Activated CD8-positive, alpha-beta T cell treated with anti-CD3 and anti-CD28 coated beads, Interleukin-2, amount 10 ng/mL, durations not matched to agents 7 days and 5 days (primary cell): ENCODE measurements at places on chromosomes 11 and 22. TPM values are rescaled to one million over a fixed set of nuclear protein-coding genes. Genes with fewer than 3 reads are reported as not detected.
A peak's percentile ranks its signal among the peaks of the same experiment; 100 is the strongest.

- no peak overlapping the region for H3K4me3 ChIP-seq
- H3K4me1 ChIP-seq, result peaks cover 3% of the 10 kb centered on the region
- peaks cover 19% of the 10 kb centered on the region for H3K36me3 ChIP-seq
- H3K27me3 ChIP-seq, result no peaks in the 10 kb centered on the region
These were observed 96.9 kb upstream of the CTSC start for GRCh38 chr11:88434333-88434976.

- no peaks in the 10 kb centered on the region for H3K27me3 ChIP-seq
- H3K36me3 ChIP-seq, result no peaks in the 10 kb centered on the region
- H3K4me3 ChIP-seq, result no peak overlapping the region
- H3K27ac ChIP-seq, result no peak overlapping the region
- H3K4me1 ChIP-seq, result no peaks in the 10 kb centered on the region
- no peak for DNase-seq
These were observed 24.2 kb downstream of the MUC5AC start for GRCh38 chr11:1181853-1182535.

GRCh38 chr11:90536301-90536700, 313.5 kb upstream of the CHORDC1 start:
- no peaks in the 10 kb centered on the region for H3K4me1 ChIP-seq
- H3K36me3 ChIP-seq, result no peaks in the 10 kb centered on the region
- no peaks in the 10 kb centered on the region for H3K27me3 ChIP-seq
- no peak for DNase-seq
- H3K4me3 ChIP-seq, result no peak overlapping the region
- no peak overlapping the region for H3K27ac ChIP-seq

DNA sequence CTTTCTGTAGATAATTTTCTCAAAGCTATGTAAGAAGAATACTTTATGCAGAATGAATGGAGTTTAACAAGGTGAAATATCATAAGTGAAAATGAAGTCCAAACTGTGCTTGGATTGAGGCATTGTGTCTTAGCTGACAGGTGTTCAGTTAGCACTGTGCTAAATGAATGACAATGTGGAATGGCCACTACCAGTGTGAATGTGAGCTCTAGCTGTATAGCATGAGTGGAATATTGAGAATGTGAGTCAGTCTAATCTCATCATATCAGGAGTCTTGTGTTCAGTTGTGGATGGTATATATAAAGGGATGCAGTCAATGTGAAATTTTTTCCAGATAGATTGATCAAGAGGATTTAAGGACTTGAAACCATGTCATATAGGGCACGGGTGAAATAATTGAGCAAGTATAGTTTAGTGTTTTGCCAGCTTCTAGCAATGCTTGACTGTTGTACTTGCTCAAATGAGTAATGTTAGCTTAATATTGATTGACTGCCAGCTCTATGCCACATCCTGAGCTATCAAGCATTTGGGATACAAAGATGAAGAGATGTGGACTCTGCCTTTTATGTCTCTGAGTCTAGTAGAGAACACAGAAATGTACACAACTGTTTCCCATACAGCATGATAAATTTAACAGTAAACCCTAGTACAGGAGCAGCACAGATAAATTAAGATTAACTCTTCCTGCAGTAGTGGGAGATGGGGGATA, 10.6 kb upstream of the RAG2 start:
- no peak overlapping the region for H3K27ac ChIP-seq
- no peaks in the 10 kb centered on the region for H3K36me3 ChIP-seq
- DNase-seq, result no peak
- no peaks in the 10 kb centered on the region for H3K4me1 ChIP-seq

GRCh38 chr11:120554766-120555432, 43.4 kb downstream of the GRIK4 start:
- no peak overlapping the region for H3K4me3 ChIP-seq
- no peaks in the 10 kb centered on the region for H3K36me3 ChIP-seq
- peaks cover 9% of the 10 kb centered on the region for H3K27me3 ChIP-seq
- H3K27ac ChIP-seq, result no peak overlapping the region
- H3K4me1 ChIP-seq, result peaks cover 6% of the 10 kb centered on the region

DNA sequence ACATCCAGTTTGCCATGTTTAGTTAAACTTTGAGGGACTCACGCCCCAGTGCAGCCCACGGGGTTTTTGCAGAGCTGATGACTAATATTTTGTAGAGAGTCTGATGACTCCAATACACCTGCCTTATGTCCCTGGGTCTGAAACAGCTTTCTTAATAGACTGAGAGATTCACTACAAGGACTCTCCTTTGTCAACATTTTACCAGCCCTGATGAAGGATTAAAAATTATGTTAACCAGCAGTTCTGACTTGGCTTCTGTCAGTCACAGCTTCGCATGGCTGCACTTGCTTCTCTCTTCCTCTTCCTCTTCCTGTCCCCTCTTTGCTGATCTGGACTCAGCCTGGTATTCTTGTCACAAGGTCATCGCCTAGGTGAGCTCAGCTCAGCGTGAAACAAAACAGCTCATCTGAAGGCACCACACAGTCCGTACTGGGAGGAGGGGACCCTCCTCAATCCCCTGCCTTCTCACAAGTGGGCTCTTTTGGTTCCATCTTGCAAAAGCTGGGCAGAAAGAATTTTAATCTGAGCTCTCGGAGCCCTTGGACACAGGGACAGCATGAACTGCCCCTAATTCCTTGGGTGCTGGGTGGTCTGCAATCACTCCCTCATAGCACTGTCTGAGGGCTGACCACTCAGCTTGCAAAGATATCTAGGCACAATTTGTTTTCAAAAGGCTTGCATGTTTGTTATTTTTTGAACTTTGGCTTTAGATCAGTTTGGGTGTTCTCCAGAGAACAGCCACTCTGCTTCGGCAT, 38.1 kb upstream of the POU2AF1 start:
- peak; percentile 29 for DNase-seq
- peak overlapping the region; percentile 82 for H3K27ac ChIP-seq
- H3K36me3 ChIP-seq, result no peaks in the 10 kb centered on the region
- H3K27me3 ChIP-seq, result no peaks in the 10 kb centered on the region
- H3K4me1 ChIP-seq, result peaks cover 55% of the 10 kb centered on the region

DNA sequence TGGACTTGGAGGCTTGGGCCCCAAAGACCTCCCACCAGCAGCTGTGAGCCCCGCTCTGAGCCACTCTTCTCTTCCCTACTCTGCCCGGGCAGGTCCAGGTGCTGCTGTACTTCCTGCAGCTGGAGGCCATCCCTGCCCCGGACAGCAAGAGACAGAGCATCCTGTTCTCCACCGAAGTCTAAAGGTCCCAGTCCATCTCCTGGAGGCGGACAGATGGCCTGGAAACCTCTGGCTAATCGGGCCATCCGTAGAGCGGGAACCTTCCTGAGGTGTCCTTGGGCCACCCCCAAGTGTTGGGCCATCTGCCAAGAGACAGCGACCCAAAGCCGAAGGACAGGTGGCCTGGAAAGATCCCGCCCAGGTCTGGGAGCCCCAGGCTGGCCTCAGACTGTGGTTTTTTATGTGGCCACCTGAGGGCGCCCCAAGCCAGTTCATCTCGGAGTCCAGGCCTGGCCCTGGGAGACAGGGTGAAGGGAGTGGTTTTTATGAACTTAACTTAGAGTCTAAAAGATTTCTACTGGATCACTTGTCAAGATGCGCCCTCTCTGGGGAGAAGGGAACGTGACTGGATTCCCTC, 135.1 kb downstream of the BCR start:
- H3K4me3 ChIP-seq, result no peak overlapping the region
- peak overlapping the region; percentile 39 for H3K27ac ChIP-seq
- no peaks in the 10 kb centered on the region for H3K27me3 ChIP-seq
- peaks cover 8% of the 10 kb centered on the region for H3K4me1 ChIP-seq
- peaks cover 4% of the 10 kb centered on the region for H3K36me3 ChIP-seq
- peak; percentile 78 for DNase-seq

DNA sequence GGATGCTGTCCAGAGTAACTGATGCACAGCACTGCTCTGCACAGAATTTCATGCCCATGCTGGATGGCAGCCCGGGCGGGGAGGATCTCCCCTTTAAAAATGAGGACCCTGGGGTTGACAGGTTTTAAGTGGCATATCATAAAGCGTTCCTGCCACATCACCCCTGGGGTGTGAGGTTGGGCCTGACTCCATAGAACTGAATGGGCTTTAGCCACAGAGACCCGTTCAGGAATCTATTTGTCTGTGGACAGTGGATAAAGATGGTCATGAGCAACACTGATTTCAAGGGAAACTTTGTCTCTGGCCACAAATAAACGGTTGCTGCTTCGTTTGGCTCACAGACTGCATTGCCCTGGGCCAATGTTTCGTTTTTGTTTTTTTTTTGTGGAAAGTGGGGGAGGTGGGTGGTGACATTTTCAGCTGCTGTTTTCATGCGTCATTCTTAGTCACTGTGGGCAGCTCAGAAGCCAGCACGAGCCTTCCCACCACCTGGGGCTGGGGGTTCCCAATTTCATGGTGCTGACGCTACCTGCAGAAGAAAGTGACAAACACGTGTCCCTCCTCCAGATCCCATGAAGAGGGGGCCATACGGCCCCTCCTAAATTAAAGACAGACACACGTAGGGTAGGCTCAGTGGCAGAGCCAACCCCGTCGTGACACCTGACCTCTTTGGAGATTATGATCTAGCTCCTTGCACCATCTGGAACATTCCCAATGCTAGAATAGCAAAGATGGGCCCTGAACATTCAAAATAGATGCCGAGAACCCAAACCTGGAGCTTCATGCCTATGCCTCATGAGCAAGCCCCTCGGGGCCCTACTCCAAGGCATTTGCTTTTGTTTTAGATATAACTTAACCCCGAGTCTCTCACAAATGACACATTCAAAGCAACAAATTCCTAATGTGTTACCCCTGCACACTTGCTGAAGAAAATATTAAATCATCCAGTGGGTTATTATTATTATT, 54.8 kb upstream of the PHF21B start:
- DNase-seq, result peak; percentile 41
- H3K36me3 ChIP-seq, result no peaks in the 10 kb centered on the region
- no peaks in the 10 kb centered on the region for H3K27me3 ChIP-seq
- H3K27ac ChIP-seq, result no peak overlapping the region
- peaks cover 10% of the 10 kb centered on the region for H3K4me1 ChIP-seq

DNA sequence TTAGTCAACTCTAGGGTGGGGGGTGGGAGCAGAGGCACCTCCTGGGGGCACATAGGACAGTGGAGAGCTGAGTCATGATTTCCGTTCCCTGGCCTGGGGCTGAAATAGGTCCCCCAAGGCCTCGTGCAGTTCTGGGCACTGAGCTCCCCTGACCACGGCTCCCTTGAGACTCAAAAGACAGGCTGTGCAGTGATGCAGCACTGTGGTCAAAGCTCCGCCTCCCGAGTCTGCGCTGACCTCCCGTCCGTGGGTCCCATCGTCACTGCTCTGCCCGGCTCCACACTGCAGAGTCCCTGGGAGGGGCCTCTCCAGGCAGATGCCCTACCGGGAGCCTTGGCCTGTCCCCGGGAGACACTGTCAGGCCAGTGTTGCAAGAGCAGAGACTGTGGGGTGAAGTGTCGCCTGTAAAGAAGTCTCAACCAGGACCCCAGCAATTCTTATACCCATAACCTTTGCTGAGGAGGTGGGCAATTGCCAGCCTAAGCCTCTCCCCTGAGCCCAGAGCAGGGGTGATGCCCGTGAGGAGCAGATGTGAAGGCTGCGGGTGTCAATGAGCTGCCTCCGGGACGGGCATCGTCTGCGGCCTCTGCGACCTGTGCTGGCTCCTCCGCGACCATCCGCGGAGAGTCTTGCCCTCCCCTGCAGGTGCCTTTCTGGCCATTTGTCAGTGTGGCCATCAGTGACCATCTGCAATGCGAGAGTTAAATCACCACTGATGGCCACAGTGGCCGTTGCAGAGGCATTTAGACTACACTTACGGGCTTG, 877.3 kb downstream of the BRD1 start:
- no peaks in the 10 kb centered on the region for H3K27me3 ChIP-seq
- H3K36me3 ChIP-seq, result no peaks in the 10 kb centered on the region
- no peak overlapping the region for H3K27ac ChIP-seq
- DNase-seq, result no peak
- no peaks in the 10 kb centered on the region for H3K4me1 ChIP-seq

DNA sequence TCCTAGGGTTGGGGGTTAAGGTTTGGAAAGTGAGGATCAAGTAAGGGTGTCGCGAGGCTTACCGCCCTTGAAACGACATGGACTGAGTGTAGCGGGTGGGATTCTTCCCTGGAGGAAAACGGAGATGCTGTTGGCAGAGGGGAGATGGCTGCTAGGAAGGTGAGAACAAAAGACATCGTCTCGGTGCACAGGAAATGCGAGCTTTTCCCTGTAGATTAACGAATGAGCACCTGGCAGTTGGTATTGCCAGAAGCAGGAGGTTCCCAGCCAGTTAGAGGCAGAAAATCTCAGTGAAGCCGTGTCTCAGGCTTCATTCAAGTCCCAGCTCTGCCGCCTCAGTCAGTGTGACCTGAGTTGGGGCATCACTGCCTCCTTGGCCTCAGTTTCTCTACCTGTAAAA, 1.4 kb upstream of the LHFPL7 start:
- H3K36me3 ChIP-seq, result no peaks in the 10 kb centered on the region
- H3K27me3 ChIP-seq, result peaks cover 33% of the 10 kb centered on the region
- no peak overlapping the region for H3K27ac ChIP-seq
- no peak overlapping the region for H3K4me3 ChIP-seq
- no peak for DNase-seq
- H3K4me1 ChIP-seq, result peaks cover 23% of the 10 kb centered on the region

DNA sequence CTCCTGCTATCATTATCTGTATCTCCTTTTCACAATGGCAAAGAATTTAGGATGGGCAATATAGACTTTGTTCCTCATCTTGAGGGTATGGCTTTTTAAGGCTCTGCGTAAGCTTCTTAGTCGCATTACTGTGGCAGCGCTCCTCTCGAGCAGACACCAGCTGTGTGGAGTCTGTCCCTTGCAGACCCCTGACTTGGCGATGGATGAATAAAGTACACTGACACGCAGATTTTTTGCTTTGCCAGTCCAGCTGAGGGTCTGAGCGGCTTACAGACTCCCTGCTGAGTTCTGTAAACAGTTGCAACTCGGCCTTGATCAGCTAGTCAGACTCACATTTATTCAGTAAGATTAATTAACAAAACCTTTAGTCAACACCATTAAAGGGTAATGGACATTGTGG, 390.0 kb upstream of the CNTN5 start:
- no peaks in the 10 kb centered on the region for H3K27me3 ChIP-seq
- no peaks in the 10 kb centered on the region for H3K36me3 ChIP-seq
- H3K27ac ChIP-seq, result no peak overlapping the region
- no peak for DNase-seq

- H3K4me3 ChIP-seq, result no peak overlapping the region
- H3K27me3 ChIP-seq, result peaks cover 11% of the 10 kb centered on the region
- no peak for DNase-seq
- H3K27ac ChIP-seq, result no peak overlapping the region
These were observed 603 bp downstream of the CDHR5 start for GRCh38 chr11:623999-624704.

- no peak overlapping the region for H3K27ac ChIP-seq
- DNase-seq, result no peak
These were observed 16.4 kb downstream of the IFITM10 start for GRCh38 chr11:1733716-1734640.

- H3K27ac ChIP-seq, result peak overlapping the region; percentile 73
- peaks cover 82% of the 10 kb centered on the region for H3K4me1 ChIP-seq
- peak; percentile 37 for DNase-seq
- peaks cover 83% of the 10 kb centered on the region for H3K36me3 ChIP-seq
These were observed 6.1 kb downstream of the NUP50 start for GRCh38 chr22:45169591-45170466.

Gene PRODH
- not detected for total RNA-seq

Gene XKR3
- total RNA-seq, result not detected

Gene NLRP14
- total RNA-seq, result 0.13 TPM

Gene ARL2
- 79.2 TPM for total RNA-seq

Gene EHF
- total RNA-seq, result not detected
